Heart left ventricle (tissue), 16 donors: ENCODE measurements at places on chromosomes 4 and X. TPM values are rescaled to one million over a fixed set of nuclear protein-coding genes. Genes with fewer than 3 reads are reported as not detected.

DNA sequence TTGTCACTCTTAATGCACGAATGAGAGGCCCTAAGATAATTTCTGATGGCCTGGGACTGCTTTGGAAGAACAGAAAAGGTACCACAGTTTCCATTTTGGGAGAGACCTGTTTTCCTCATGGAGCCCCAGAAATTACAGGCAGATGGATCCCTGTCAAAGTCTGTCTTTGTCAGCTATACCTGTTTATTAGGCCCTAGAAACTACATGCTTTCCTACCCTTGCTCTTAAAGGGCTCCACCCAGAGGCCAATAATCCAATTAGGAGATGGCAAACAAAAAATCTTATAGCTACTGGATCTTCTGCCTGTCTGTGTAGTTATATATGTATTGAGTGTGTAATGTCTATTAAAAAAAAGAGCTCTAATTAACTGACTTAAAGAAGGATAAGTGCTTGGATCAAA is 141.3 kb downstream of the NR3C2 start:
- no peak for DNase-seq

SPACA5 gene
- total RNA-seq = not detected

ASMT gene
- not detected for total RNA-seq

GRCh38 chr4:112633477-112634235 is 3.1 kb downstream of the ZGRF1 start:
- DNase-seq = no peak

RAB39B gene
- total RNA-seq = 0.05 TPM

- DNase-seq = no peak
These were observed 85.7 kb downstream of the ADRA2C start for GRCh38 chr4:3851881-3852280.

GRCh38 chrX:109270580-109271484 is 211.1 kb downstream of the GUCY2F start:
- no peak for DNase-seq

- DNase-seq = no peak
These were observed 298.1 kb downstream of the UNC5C start for GRCh38 chr4:95250544-95251137.

MOSPD2 gene
- total RNA-seq = 4.9 TPM

DNA sequence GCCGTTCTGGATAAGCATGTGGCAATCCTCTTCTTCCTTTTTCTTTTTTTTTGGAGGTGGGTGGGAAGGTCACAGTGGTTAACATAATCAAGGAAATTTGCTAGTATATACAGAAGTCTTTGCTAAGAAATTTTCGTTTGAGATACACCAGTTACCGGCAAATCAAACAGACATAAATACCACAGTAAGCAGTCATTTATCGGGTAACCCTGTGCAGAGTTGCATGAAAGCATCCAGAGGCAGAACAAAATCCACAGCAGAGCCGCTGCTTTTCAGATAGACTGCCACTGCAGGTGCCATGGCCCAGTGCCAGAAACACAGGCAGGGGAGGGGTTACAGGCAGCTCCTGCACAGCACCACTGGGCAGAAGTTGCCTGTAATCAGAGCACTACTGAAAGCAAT is 179.1 kb upstream of the MAB21L2 start:
- DNase-seq = peak; percentile 68

DNA sequence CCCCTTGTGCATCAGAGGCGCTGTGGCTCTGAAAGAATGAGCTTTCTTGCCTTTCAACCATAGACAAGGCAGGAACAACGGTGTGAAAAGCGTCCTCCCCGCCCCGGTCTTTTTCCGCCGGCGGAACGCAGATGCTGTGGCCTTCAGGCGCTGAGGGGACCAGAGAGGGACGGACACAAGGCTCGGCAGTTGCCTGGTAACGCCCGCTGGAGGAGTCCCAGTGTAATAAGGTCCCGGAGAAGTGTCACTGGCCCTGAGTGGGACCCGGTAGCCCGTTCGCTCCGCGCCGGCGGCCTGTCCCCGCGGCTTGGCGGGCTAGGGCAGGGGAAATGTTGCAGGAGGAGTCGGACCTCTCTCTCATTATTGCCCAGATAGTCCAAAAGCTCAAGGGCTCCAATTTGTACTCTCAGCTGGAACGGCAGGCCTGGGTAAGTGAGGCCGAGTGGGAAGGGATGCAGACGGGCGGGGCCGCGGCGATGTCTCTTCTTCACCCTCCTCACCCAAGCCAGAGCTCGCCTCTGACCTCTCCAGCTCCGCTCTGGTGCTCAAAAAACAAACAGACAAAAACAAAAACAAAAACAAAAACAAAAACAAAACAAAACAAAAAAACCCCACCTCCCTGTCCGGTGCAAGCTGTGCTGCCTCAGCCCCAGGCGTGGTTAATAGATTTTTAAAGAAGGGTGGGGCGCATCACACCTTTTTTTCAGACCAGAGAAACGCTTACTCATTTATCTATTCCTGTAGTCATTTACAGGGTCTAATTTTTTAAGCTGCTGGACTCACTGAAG is at the start of gene TBC1D19:
Gene TBC1D19 (plus strand): TSS at position 220 of the 788 bp plus-strand sequence. CDS start 110 bp downstream, at position 330.
- DNase-seq = peak; percentile 91
